Kidney epithelial cell (primary cell): ENCODE measurements at places on chromosomes 4 and X.

DNA sequence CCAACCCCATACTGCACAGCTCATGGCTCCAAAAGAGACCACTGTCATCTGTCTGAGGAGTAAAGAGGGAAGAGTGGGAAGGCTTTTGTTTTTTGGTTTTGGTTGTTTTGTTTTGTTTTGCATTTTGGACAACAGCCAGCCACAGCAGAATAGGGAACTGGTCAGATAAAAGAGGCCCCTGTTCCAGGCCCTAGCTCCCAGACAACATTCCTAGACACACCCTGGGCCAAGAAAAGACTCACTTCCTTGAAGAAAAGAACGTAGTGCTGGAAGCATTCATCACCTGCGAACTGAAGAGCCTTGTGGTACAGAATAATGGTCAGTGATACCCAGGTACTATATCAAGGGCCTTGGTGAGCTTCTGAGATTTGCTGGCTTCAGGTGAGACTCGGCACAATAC is 619.4 kb upstream of the SPANXN1 start:
- DNase-seq: no peak

GRCh38 chr4:105140684-105141490 is 5.8 kb upstream of the TET2 start:
- no peak for DNase-seq

DNA sequence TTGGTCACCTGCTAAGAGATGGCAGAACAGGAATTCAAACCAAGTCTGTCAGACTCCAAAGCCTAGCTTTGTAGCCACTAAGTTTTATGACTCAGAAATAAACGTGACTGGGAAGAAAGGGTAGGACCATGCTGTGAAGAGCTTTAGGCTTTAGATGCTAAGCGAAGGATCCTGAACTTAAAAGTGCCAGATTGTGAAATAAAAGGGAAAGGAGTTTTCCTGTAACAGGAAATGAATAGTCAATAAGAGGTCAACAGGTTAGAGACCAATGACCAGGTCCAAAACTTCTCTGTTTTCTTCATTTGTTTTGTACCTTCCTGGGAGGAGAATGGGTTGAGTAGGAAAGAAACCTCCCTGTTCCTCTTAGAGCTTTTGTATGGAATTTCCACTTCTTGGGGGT is 98.8 kb upstream of the EOLA2 start:
- no peak for DNase-seq

DNA sequence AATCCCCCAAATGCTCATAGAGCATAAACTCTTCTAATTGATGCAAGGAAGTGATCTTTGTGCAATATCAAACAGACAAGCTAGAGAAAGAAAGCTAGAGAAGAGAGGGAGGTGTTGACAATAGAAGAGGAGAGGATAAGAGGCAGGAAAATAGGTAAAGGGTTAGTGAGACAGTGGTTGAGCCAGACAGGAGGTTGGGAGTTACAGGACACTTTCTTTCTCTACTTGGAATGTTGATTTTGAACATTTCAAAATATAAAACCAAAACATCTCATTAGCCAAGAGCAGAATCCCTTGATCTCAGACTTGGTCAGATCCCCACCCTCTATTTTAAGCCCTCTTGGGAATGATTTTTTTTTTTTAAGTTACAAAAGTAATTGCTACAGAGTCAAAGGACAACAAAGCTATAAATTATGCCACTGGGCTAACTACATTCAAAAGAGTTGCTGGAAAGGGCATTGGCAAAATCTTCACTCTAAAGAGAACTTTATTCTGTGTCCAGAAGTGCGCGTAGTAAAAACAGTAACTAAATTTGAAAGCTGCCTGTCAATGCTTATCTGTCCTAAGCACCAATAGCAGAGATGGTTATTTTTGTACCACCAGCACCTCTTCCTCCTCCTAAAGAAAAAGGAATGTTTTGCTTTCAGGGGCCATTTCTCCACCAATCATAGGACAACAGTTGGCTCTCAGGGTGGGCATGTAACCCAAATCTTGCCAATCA is 133.8 kb downstream of the PDGFC start:
- DNase-seq: no peak
